ENCODE measurements at places on chromosomes 7 and 10.

DNA sequence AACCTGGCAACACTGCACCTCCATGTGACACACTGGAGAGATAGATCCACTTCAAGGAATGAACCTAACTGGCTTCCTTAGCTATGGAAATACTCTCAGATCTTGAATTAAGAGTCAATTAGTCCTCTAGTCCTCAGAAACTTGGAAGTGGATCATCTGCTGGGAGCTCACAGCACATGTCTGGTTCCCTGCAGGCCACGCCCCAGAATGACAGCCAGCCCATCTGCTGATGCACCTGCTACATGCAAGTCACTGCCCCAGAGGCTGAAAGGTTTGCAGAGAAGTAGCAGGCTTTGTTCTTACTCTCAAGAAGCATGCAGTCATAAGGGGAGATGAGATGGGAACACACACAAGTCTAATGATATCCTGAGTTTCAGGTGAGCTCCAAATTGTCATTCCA is 275.9 kb downstream of the SKAP2 start:
- DNase-seq = no peak

- DNase-seq = no peak
These were observed 29.2 kb upstream of the GALNTL5 start for GRCh38 chr7:151927011-151927410.

DNA sequence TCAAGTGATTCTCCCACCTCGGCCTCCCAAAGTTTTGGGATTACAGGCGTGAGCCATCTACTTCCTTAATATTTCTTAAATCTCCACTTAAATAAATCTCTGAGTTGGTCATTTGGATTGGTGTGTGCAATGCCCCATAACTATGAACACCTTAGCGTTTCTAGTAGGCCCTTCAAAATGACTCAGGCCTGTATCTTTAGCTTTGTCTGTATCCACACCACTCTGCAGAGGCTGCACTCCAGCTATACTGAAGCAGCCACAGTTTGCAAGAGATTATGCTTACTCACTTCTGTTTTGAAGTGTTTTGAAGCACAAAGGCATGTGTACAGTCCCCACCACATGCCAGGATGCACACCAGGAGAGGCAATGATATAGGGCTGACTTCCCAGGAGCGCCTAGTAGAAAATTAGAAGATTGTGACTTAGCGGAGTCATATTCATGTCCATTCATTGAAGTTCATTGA is 2.4 kb upstream of the ST7 start:
- no peak for DNase-seq

DNA sequence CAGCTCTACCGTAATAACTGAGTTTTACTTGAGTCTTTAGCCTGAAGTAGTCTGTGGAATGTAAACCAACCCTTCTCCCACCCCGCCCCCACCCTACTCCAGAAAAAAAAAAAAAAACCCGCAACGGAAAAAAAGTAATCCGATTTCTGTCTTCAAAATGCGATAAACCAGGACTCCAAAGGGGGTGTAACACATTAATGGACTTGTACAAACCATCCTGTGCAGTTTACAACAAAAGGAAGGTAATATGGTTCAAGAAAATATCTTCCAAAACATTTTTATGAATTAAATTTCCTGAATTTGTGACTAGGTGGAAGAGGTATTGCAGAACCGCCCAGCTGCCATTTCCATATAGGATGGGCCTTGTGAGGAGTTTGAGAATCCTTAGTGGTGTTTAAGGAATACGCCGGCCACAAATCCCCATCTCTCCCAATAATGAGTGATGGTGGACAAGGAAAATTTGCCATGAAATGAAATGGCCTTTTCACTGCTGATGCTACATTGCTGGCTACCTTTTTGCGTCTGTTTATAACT is 10.6 kb downstream of the SKIDA1 start:
- no peak for DNase-seq

GRCh38 chr7:113306302-113306701 is 187.9 kb upstream of the SMIM30 start:
- DNase-seq = no peak

- DNase-seq = peak; percentile 6
These were observed 162.6 kb downstream of the KLF6 start for GRCh38 chr10:3622427-3622826.

GRCh38 chr10:122258136-122259074 is 12.7 kb upstream of the BTBD16 start:
- DNase-seq = no peak

GRCh38 chr7:13849163-13849892 is 140.1 kb downstream of the ETV1 start:
- no peak for DNase-seq

GRCh38 chr10:18719811-18720210 is 60.6 kb downstream of the ARL5B start:
- no peak for DNase-seq

- DNase-seq = no peak
These were observed 64.2 kb upstream of the MBL2 start for GRCh38 chr10:52836816-52837215.

DNA sequence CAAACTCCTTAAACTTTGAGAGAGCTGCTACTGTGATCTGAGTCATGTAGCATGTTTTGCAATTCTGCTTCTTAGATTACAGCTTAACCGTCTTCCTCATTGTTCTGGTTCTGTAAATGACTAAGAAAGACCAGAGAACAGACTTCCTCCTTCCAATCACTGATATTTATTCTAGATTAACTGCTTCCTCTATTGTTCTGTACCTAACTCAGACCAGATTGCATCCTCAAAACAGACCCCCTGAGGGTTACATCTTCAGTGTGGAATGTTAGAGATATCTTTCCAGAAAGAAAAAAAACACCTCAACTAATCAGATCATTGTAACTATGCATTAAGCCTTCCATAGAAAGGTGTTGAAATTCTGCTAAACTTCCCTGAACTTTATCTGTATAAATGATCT is 5.7 kb upstream of the PIP start:
- DNase-seq = peak; percentile 5

GRCh38 chr10:7544203-7544602 is 122.6 kb downstream of the ITIH5 start:
- no peak for DNase-seq

DNA sequence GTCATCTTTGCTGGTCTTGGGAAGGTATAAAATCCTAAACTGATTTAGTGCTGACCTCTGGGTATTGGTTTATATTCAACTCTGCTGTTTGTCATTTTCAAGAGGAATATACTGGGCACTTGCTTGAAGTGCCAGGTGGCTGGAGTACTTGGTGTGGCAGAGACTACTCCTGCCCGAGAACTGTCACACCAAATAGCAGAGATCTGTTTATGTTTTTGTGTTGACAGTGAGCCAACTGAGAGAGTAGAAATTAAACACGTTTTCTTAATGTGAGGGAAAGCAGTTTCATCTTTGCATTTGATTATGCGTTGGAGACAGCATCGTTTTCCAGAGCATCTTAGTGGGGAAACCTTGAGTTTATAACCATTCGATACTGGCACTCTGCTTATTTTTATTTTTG is 174.4 kb downstream of the CDCA7L start:
- DNase-seq = no peak

Measured in CD4-positive, alpha-beta T cell treated with Interleukin-4 for 4 hours (primary cell).